ENCODE measurements at places on chromosomes 16 and 17. TPM values are rescaled to one million over a fixed set of nuclear protein-coding genes. Genes with fewer than 3 reads are reported as not detected.
A peak's percentile ranks its signal among the peaks of the same experiment; 100 is the strongest.

GRCh38 chr16:31253642-31254045, 6.1 kb upstream of the ITGAM start:
- no peak for DNase-seq
- H3K4me1 ChIP-seq: peaks cover 1% of the 10 kb centered on the region
- H3K4me3 ChIP-seq: no peak overlapping the region
- H3K27ac ChIP-seq: no peak overlapping the region
- H3K36me3 ChIP-seq: no peaks in the 10 kb centered on the region

GRCh38 chr16:69316595-69317034, 5.5 kb downstream of the VPS4A start:
- H3K4me1 ChIP-seq: peaks cover 2% of the 10 kb centered on the region
- peaks cover 64% of the 10 kb centered on the region for H3K36me3 ChIP-seq
- H3K27me3 ChIP-seq: no peaks in the 10 kb centered on the region
- H3K27ac ChIP-seq: no peak overlapping the region

MMP25 gene
- 14.2 TPM for total RNA-seq

CSH2 gene
- total RNA-seq: not detected

DNA sequence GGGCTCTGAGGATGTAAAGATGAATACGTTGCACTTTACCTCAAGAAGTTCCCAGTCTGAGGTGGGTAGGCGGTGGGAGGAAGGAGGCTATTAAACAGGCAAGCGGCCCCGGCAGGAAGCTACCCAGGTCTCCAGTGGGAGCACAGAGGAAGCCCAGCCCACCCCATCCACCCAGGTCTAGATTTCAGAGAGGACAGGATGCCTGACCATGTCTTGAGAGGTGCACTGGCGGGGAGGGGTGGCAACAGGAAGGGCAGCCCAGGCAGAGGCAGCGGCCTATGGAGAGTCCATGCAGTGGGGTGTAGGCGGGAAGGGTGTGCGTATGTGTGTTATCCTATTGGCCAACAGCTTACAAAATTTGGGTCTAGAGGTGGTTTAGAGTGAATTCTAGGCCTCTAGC, 13.9 kb downstream of the SARM1 start:
- H3K4me1 ChIP-seq: no peaks in the 10 kb centered on the region
- H3K27me3 ChIP-seq: peaks cover 13% of the 10 kb centered on the region
- no peaks in the 10 kb centered on the region for H3K36me3 ChIP-seq
- no peak overlapping the region for H3K4me3 ChIP-seq
- H3K27ac ChIP-seq: no peak overlapping the region

GRCh38 chr17:79698146-79698846, 32.4 kb upstream of the ENPP7 start:
- H3K4me3 ChIP-seq: no peak overlapping the region
- no peak for DNase-seq
- peaks cover 6% of the 10 kb centered on the region for H3K4me1 ChIP-seq
- no peak overlapping the region for H3K27ac ChIP-seq
- no peaks in the 10 kb centered on the region for H3K27me3 ChIP-seq

GRCh38 chr16:82639666-82640336, 13.0 kb downstream of the CDH13 start:
- peak; percentile 74 for DNase-seq
- no peak overlapping the region for H3K27ac ChIP-seq
- H3K4me1 ChIP-seq: peaks cover 4% of the 10 kb centered on the region
- no peaks in the 10 kb centered on the region for H3K36me3 ChIP-seq
- no peaks in the 10 kb centered on the region for H3K27me3 ChIP-seq
- H3K4me3 ChIP-seq: no peak overlapping the region

USP22 gene
- total RNA-seq: 351 TPM

GRCh38 chr17:28008513-28008912, 34.0 kb upstream of the NLK start:
- H3K4me3 ChIP-seq: no peak overlapping the region
- no peak overlapping the region for H3K27ac ChIP-seq
- no peaks in the 10 kb centered on the region for H3K27me3 ChIP-seq

DNA sequence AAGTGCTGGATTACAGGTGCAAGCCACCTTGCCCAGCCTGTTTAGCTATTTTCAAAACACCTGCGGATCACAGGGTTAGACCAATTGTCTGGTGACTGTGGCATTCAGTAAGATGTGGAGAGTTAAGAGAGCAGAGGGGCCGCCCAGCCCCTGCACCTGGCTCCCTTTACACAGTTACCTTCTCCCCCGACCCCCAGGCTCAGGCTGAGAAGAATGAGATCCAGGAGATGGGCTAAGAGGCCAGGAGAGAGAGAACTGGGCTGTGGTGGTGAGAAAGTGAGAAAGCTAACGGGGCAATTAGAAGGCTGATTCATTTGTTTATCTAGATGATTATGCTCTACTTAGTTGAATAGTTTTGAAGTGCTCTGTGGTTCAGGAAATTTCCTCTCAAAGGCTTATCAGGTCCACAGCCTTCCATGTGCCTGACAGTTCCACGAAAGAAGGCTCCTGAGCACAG, 67.8 kb upstream of the AXIN2 start:
- DNase-seq: peak; percentile 45
- H3K27ac ChIP-seq: no peak overlapping the region
- H3K4me1 ChIP-seq: no peaks in the 10 kb centered on the region

GRCh38 chr17:27862004-27862403, 31.2 kb downstream of the LYRM9 start:
- no peak for DNase-seq
- no peak overlapping the region for H3K27ac ChIP-seq
- H3K4me1 ChIP-seq: no peaks in the 10 kb centered on the region
- H3K36me3 ChIP-seq: no peaks in the 10 kb centered on the region
- H3K4me3 ChIP-seq: no peak overlapping the region

- DNase-seq: no peak
- no peaks in the 10 kb centered on the region for H3K4me1 ChIP-seq
- peaks cover 34% of the 10 kb centered on the region for H3K36me3 ChIP-seq
- H3K27ac ChIP-seq: no peak overlapping the region
Observed at GRCh38 chr16:70157105-70157476, 16.5 kb upstream of the CLEC18C start.

GRCh38 chr17:27329146-27329805, 35.4 kb downstream of the WSB1 start:
- peak; percentile 27 for DNase-seq
- no peaks in the 10 kb centered on the region for H3K36me3 ChIP-seq
- H3K4me3 ChIP-seq: no peak overlapping the region
